ENCODE measurements at places on chromosomes 7 and 10. TPM values are rescaled to one million over a fixed set of nuclear protein-coding genes. Genes with fewer than 3 reads are reported as not detected.

Gene DUSP5
- total RNA-seq = 2.3 TPM

- no peak for DNase-seq
These were observed 61.9 kb upstream of the WAC start for GRCh38 chr10:28470873-28471651.

- DNase-seq = no peak
These were observed 43.7 kb downstream of the HIF1AN start for GRCh38 chr10:100579261-100580090.

DNA sequence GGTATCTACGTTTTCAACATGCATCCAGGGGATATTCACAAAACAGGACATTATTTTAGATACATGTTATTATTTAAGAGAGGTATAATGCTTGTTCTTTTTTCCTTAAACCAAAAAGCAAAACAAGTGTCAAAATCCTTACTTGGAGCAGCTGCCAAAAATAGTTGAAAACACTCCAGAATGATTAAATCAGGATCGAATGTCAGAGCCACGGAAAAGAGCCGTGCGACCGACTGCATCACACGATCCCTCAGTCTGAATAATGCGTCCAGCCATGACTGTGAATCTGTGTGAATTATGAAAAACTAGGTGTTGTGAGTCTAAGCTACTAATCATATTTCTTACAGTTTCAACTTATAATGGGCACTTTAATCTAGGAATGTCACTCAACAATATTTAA, 126.0 kb downstream of the PARD3 start:
- DNase-seq = no peak

Gene FRMPD2
- not detected for total RNA-seq

- no peak for DNase-seq
These were observed 32.1 kb upstream of the TNRC18 start for GRCh38 chr7:5455581-5456219.

DNA sequence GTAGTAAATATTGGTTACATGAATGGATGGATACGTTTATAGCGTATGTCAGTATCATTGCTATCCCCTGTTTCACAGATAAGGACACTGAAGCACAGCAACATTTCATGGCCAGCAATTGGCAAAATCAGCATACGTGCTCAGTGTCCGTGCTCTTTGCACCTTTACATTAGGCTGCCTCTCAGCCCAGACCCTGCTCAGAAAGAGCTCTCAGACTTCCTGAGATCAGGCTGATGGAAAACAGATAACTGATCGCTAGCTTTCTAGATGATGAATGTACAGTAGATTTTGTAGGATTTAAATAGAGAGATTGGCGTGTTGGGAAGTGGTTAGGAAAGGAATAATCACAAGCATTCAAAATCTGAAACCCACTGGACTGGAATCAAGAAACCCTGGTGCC, 106.7 kb downstream of the ARID5B start:
- DNase-seq = no peak

Gene VPS50
- total RNA-seq = 9.0 TPM

Gene TAC1
- total RNA-seq = not detected

- DNase-seq = no peak
These were observed 241.7 kb upstream of the AOAH start for GRCh38 chr7:36966039-36966438.

DNA sequence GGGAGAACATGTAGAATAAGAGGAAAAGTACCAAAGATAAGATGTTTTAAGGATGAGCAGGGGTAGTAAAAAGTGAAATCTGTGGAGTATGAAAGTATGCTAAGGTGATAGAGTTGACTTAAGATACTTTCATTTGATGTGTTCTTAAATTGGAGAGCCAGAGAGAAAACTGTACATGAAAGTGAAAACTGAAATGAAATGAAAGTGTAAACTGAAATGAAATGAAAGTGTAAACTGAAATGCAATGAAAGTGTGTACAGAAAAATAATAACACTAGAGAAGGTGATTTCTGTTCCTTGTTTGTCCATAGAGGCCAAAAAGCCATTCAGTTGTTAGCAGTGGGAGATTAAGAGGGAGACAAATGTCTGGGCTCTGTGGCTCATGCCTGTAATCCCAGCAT, 17.5 kb downstream of the AHR start:
- no peak for DNase-seq

DNA sequence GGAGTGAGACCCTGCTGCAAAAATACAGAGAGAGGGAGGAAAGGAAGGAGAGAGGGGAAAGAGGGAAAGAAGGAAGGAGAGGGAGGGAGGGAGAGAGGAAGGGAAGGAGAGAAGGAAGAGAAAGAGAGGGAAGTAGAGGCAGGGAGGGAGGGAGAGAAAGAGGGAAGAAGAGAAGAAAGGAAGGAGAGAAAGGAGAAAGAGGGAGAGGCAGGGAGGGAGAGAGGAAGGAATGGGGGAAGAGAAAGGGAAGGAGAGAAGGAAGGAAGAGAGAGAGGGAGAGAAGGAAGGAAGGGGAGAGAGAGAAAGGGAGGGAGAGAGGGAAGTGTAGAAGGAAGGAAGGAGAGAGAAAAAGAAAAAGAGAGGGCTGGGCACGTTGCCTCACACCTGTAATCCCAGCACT, 121.7 kb downstream of the TMEM130 start:
- DNase-seq = no peak

DNA sequence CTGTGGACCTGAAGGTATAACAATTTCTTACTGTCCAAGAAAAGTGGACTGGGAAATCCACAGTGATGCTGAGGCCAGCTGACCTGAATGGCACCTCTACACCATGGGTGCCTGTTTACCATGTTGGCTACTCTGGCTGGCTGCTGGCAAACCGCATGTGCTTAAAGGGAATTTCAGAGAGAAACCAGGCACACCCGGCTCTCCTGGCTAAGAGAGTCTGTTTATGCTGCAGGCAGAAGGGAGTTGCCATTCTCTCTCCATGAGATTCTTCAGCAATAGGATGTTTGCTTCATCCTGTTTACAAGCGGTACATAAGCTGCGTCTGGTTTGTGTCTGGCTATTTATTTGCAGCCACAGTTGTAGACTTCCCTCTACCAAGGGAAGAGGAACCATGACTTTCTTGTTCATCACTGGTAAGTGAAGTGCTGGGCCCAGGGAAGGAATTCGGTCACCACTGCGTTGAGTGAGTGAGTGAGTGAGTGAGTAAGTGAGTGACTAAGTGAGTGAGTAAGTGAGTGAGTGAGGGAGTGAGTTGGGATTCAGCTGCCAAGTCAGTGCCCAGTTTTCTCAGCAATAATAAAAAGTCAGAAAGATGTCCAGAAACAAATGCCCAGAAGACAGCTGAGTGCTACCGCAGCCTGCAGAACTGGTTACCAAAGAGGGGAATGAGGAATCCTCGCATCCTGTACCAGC, 90.4 kb downstream of the COBL start:
- no peak for DNase-seq

DNA sequence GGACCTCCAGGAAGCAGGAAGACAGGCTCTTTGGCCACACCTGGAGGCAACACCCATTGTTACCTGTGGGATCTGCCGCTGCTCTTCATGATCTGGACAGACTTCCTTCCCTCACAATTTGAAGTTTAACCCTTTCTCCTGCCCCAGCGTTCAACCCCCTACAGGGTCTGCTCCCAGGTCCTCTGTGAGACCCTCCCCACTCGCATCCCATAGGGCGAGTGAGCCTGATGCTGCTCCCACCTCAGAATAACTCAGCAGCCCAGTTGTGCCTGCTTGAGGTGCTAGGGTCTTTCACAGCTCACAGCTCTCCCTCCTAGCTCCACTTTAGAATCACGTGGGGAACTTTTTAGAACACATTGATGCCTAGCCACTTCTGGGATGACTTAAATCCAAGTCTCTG, 61.8 kb upstream of the C10orf90 start:
- no peak for DNase-seq

DNA sequence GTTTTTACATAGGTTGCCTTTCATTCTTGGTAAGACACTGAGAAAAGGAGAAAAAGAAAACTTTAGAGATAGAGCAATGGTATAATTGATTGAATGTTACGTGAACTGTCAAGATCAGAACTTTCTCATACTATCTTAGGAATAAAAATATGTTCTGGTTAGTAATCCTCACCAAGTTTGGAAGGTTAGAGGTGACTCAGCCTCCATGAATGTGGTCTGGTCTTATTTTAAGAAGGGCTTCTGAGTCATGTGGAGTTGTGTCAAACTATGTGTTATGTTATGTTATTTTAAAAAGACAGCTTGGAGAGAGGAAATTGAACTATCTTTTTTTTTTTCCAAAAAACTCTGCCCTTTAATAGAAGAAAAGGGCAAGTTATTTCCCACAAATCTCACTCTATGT, 458.6 kb upstream of the KLF6 start:
- DNase-seq = no peak

GRCh38 chr10:36391405-36391804, 734.0 kb upstream of the ANKRD30A start:
- DNase-seq = no peak

Gene ALOX5
- 4.4 TPM for total RNA-seq

Gene SORCS1
- total RNA-seq = 0.16 TPM

GRCh38 chr10:119658274-119658673, 7.1 kb downstream of the BAG3 start:
- DNase-seq = peak; percentile 86

GRCh38 chr10:73906524-73907447, 4.1 kb upstream of the PLAU start:
- DNase-seq = no peak

GRCh38 chr7:26035552-26035951, 116.4 kb upstream of the NFE2L3 start:
- DNase-seq = no peak

- no peak for DNase-seq
These were observed 113.4 kb downstream of the PLPP4 start for GRCh38 chr10:120570418-120570817.

DNA sequence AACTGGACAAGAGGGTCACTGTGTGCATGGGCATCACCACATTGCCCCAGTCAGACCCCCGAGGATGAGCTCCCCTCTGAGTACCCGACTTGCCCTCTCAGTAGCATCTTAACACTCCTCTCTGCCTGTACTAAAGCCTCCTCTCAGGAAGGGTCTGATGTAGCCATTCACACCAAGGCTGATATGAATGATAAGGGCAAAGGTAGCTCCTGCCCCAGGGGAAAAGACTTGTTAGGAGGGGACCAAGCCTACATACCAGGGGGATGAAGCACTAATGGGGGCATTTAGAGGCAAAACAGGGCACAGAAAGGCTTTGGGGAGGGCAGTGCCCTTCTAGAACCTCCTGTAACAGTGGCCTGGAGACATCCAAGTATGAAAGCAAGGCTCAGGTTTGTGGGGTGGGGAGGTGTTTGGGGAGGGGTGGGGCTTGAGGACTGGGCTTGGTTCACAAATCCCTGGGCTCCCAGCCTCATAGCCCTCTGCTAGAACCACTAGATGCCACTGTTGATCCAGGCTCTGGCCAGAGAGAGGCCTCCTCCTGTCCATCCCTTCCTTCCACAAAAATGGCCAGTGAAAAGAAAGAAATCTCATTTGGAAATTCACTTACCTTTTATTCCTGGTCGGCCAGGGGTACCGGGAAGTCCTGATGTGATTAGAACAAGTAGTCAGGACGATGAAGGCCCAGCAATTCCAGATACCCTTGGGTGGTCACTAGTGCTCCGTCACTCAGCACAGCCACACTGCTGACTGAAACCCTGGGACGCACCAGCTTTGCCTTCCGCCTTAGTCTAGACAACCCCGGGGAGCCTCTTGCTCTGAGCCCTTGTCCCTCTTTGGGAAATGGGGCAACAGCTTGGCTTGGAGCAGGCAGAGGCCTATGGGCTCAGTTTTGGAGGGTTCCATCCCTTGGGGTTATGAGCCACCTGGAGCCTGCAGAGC, 40.3 kb downstream of the COL17A1 start:
- peak; percentile 47 for DNase-seq

Measured in right lobe of liver (tissue), 6 donors.